NK-92 treated with Interleukin-12 subunit alpha and Interleukin-12 subunit beta, amount 100 ng/mL, for 24 hours (cell line): ENCODE measurements at places on chromosomes 2 and 18.

- no peak for DNase-seq
Measured at GRCh38 chr2:159089543-159089942, 121.1 kb downstream of the TANC1 start.

- no peak for DNase-seq
Measured at GRCh38 chr18:30925795-30926194, 116.7 kb downstream of the DSC3 start.

DNA sequence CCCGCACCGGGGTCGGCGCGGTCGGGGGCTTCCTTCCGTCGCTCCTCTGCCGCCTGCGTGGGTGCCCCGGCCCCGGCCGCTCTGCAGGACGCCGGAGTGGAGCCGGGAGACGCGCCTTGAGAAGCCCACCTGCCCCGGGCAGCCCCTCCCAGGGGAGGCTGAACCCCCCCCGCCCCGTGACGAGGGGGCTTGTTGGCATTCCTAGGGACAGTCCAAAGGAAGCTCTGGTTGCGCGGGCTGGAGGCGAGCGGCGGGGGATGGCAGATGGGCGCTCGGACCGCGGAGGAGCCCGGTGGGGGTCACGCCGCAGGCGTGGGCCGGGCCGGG, 133.5 kb upstream of the MGAT5 start:
- no peak for DNase-seq

GRCh38 chr2:224780823-224781222, 64.7 kb upstream of the CCDC195 start:
- DNase-seq = no peak

- no peak for DNase-seq
Measured at GRCh38 chr2:66794551-66794950, 359.6 kb downstream of the MEIS1 start.

- peak; percentile 3 for DNase-seq
Measured at GRCh38 chr2:53422979-53423378, 344.6 kb upstream of the CHAC2 start.

- DNase-seq = no peak
Measured at GRCh38 chr2:15446961-15447360, 114.2 kb downstream of the NBAS start.

DNA sequence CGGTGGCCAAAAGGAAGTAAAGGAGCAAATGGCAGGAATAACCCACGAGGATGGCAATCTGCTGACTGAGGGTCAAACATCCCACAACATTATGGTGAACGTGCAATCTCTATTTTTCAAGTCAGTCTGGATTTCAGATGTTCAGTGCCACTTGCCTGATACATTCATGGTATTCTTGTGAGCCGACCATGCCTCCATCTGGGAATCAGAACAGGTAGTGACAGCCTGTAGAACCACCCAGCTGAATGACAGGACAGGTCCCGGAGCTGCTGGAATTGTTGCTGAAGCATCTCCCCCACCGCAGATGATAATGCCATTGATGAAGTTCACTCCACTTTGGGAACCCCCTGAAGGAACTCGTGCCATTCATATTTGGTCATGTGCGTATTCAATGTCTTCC, 123.2 kb downstream of the CAPN13 start:
- no peak for DNase-seq

- no peak for DNase-seq
Measured at GRCh38 chr2:66437691-66438497, 3.0 kb downstream of the MEIS1 start.
